SK-N-SH (cell line): ENCODE measurements at places on chromosomes 13 and 19. TPM values are rescaled to one million over a fixed set of nuclear protein-coding genes. Genes with fewer than 3 reads are reported as not detected.

PLK5 gene
- polyA plus RNA-seq, result 0.03 TPM in 1 of 2 replicates, not detected in the other

ELSPBP1 gene
- not detected in 2 replicates for polyA plus RNA-seq

NXNL1 gene
- polyA plus RNA-seq, result not detected in 2 replicates

ZNF439 gene
- 1.7 and 2.1 TPM in 2 replicates for polyA plus RNA-seq

NLRP4 gene
- polyA plus RNA-seq, result 0.02 and 0.03 TPM in 2 replicates

IL17D gene
- 1.6 and 2.3 TPM in 2 replicates for polyA plus RNA-seq

RASAL3 gene
- 0.02 TPM in 2 replicates for polyA plus RNA-seq
